ENCODE measurements at places on chromosomes 3 and 15. TPM values are rescaled to one million over a fixed set of nuclear protein-coding genes. Genes with fewer than 3 reads are reported as not detected.

DNA sequence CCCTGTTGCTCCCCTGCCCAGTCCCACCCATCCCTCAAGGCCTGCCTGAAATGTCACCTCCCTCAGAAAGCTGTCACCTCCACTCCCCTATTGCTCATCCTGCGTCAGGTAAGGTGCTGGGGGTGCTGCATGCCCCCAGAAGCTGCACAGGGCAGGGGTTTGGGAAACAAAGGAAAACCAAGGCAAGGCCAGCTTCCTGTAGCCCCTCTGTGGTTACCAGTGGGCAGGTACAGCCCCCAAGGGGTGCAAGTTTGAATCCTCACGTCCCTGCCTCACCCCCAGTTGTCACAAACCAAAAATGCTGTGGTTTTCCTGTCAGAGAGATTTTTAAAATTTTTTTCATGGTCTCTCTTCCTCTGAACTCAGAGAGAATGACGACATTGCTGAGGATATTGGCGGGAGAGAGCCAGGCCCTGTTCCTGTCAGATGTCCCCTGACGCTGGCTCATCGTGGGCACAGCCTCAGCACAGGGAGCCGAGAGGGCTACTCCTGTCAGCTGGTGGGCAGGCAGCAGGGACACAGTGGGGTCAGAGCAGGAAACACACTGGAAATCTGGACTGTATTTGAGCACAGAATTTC, 27.0 kb downstream of the PSTPIP1 start:
- peak; percentile 55 for DNase-seq

DNA sequence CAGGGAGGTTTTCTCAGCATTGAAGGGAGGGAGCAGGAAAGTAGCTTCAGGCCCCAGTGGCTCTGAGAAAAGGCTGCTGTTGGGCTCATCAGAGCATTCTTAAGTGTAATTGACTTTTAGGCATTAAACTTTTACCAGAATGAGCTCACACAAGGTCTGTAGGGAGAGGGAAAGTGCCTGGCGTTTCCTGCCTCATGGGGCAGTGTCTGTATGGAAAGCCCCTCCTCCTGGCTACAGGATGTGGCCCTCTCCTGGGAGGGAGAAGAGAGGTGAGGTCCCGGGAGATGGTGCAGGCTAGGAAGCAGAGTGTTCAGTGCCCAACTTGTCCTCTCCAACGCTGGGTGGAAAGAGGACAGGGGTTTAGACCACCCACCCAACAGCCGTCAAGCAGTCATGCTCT, 21.3 kb upstream of the SCN10A start:
- DNase-seq, result no peak

GRCh38 chr3:133121450-133121849, 83.3 kb downstream of the TMEM108 start:
- no peak for DNase-seq

GRCh38 chr3:100001526-100002270, 112.6 kb downstream of the FILIP1L start:
- DNase-seq, result no peak

DNA sequence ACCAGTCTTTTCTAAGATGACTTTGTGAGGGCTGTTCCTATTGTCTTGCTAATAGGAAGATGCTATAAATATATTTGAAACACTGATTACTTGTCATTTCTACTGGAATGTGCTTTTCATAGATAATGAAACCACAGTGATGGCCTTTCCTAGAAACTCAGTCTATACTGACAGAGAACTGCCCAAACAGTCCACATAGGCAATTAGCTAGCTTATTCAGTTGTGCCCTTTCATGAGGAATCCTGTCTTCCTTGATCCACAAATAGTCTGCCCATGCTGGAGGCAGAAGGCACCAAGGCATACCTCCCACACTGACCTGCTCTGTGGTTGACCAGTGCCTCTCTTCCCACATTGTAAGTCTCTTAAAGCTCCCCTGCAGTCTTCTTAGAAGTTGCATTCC, 135.9 kb downstream of the CMSS1 start:
- no peak for DNase-seq

SKOR1 gene
- total RNA-seq, result 0.31 TPM

ATG3 gene
- total RNA-seq, result 52.2 TPM

SPINK8 gene
- not detected for total RNA-seq

UPK1B gene
- not detected for total RNA-seq

All from activated T-cell treated with anti-CD3 and anti-CD28 coated beads, Interleukin-2, amount 50 U/mL, for 72 hours (primary cell).